ENCODE measurements at places on chromosomes 2 and 18.

DNA sequence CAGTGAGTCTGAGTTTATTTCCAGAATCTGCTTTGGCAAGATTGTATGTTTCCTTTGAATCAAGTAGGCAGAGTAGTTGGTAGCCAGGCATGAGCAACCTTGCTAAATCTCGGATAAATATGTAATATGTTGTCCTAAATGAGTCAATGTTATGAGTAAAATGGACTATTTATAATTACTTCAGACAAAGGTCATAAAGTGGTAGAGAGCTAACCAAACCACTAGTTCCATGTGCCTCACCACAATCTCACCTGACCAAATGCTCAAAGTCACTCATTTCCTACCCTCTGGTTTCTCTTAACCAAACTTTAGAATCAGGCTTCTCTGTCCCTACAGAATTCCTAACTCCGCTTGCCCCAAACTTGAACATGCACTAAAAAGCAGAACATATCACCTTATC, 261.2 kb upstream of the FSIP2 start:
- H3K27me3 ChIP-seq: no peaks in the 10 kb centered on the region
- DNase-seq: no peak
- no peak overlapping the region for H3K27ac ChIP-seq
- H3K4me3 ChIP-seq: no peak overlapping the region

DNA sequence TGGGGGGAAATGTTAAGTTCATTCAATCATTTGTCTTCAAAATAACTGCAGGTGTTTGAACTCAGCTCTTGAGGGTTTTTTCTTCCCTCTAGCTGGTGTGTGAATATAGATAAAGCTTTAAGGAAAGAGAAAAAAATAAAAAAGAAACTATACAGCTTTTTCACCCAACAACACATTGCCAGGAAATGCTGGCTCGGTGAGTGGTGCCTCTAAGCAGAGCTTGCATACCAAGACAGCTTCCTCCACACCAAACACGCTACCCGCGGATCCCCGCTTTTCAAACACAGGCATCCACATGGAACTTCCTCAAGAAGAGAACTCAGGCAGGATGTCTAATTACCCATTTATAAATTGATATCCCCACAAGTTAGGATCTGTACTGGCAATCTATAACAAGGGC, 69.8 kb upstream of the TANK start:
- no peaks in the 10 kb centered on the region for H3K27me3 ChIP-seq
- DNase-seq: no peak
- H3K36me3 ChIP-seq: no peaks in the 10 kb centered on the region
- H3K4me1 ChIP-seq: no peaks in the 10 kb centered on the region

GRCh38 chr2:25720575-25720974, 47.2 kb upstream of the DTNB start:
- no peak overlapping the region for H3K4me3 ChIP-seq
- H3K27me3 ChIP-seq: no peaks in the 10 kb centered on the region

GRCh38 chr2:86075886-86076285, 29.8 kb downstream of the POLR1A start:
- peaks cover 21% of the 10 kb centered on the region for H3K36me3 ChIP-seq
- no peak overlapping the region for H3K4me3 ChIP-seq
- H3K27me3 ChIP-seq: no peaks in the 10 kb centered on the region
- no peak overlapping the region for H3K27ac ChIP-seq
- no peak for DNase-seq
- peaks cover 8% of the 10 kb centered on the region for H3K4me1 ChIP-seq

DNA sequence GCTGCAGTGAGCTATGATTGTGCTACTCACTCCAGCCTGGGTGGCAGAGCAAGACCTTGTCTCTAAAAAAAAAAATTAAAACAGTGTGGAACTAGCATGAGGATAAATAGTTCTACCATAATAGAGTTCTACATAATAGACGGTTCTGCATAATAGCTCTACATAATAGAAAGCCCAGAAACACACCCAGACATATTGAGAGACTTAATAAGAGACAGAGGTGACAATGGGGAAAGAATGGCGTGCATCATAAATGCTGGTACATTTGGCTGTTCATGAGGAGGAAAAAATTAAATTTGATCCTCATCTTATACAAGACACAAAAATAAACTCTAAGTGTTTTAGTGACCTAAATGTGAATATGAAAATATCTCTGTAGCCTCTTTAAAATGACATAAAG, 58.5 kb downstream of the PTRHD1 start:
- H3K4me1 ChIP-seq: no peaks in the 10 kb centered on the region
- H3K36me3 ChIP-seq: peaks cover 12% of the 10 kb centered on the region
- H3K4me3 ChIP-seq: no peak overlapping the region
- DNase-seq: no peak

DNA sequence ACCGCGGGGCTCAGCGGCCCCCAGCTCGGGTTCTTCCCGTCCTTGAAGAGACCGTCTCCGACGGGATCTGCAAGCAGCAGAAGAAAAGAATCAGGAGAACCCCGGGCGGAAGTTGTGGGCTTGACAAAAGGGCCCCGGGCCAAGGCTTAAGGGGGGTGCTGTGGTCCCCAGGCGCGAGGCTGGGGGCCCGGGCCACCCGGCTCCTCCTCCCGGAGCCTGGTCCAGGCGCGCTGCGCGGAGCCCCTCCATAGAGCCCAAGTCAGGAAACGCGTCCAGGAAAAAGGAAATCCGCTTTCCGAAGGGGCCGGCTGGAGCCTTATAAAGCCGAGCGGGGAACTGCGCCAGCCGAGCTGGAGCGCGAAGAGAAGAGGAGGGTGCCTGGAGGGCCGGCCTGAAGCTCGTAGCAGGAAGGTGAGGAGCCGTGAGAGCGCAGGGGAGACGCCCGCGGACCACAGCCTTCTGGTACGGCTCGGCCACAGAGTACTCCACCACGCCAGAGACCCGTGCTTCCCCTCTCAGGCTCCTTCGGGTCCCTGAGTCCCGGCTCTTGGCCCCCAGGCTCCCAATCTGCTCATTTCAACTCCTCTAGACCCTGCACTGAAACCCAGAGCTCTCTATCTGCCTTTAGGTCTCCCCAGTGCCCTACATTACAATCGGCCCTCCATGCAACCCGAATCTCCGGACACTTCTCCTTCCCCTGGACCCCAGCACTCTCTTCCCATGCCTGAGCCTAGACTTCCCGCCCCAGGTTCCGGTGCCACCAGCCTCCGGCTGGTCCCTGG, 554 bp downstream of the FEV start:
- H3K36me3 ChIP-seq: no peaks in the 10 kb centered on the region
- H3K27me3 ChIP-seq: peaks cover 50% of the 10 kb centered on the region
- H3K4me3 ChIP-seq: peak overlapping the region; percentile 20
- no peak for DNase-seq

- H3K4me3 ChIP-seq: no peak overlapping the region
- no peak overlapping the region for H3K27ac ChIP-seq
- no peaks in the 10 kb centered on the region for H3K4me1 ChIP-seq
- H3K36me3 ChIP-seq: no peaks in the 10 kb centered on the region
- H3K27me3 ChIP-seq: no peaks in the 10 kb centered on the region
- DNase-seq: no peak
Observed at GRCh38 chr18:40607542-40608148, 1347.4 kb upstream of the PIK3C3 start.
